ENCODE measurements at places on chromosomes 1 and 21.
A peak's percentile ranks its signal among the peaks of the same experiment; 100 is the strongest.

DNA sequence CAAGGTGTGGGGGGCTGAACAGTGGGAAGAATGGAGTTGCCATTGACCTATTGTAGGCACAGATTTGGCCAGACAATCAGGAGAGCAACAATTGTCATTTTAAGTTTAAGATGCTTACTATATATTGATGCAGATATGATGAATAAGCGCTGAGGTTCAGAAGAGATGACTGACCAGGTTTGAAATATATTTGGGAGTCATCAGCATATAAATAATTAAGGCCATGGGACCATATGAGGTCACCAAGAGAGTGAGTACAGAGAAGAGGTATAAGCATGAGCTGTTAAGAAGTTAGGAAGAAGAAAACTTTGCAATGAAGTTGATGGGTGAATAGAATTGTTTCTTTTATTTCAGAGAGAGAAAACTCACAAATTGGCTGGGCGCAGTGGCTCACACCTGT is 4.5 kb upstream of the GADD45A start:
- DNase-seq: no peak

GRCh38 chr1:32716312-32717148 is 14.0 kb upstream of the SYNC start:
- peak; percentile 53 for DNase-seq

DNA sequence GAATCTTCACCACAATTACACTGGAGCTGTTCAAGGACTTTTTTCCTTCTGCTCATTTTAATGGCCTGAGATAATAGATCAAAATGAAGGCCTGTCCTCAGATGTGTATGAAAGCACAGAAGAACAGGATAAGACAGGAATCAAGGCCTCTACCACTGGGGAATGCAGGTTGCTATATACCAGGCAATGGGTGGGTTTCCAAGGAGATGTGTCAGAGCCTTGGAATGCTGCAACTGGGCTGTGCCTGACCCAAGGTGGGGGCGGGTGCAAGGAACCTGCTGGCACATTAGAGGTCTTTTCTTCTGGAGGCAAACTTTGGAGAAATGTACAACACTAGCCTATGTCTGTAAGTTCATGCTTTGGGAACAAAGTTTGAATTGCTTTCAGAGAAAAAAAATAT is 21.7 kb upstream of the LAMC2 start:
- DNase-seq: no peak

GRCh38 chr1:232528472-232529089 is 101.4 kb downstream of the SIPA1L2 start:
- DNase-seq: no peak

- DNase-seq: no peak
Measured at GRCh38 chr1:163063143-163063542, 6.0 kb upstream of the RGS4 start.

DNA sequence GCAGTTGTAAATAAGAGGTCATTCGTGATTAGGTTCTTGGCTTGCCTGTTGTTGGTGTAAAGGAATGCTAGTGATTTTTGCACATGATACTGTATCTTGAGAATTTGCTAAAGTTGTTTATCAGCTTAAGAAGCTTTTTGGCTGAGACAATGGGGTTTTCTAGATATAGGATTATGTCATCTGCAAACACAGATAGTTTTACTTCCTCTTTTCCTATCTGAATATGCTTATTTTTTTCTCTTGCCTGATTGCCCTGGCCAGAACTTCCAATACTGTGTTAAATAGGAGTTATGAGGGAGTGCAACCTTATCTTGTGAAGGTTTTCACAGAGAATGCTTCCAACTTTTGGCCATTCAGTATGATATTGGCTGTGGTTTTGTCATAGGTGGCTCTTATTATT is 576.1 kb upstream of the RGS18 start:
- peak; percentile 8 for DNase-seq

DNA sequence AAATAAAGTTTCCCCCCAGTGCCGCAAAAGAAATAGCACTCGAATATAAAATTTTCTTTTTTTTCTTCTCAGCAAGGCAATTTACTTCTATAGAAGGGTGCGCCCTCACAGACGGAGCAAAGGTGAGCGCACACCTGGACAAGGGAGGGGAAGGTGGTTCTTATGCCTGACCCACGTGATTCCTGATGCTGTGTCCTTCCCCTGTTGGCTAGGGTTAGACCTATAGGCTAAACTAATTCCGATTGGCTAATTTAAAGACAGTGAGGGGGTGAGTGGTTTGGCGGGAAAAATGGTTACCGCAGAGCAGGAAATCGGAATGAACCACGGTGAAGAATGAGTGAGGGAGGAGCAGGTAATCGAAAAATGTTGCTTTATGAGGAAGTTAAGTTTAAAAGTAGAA is 607 bp upstream of the FAAH start:
- DNase-seq: no peak

- DNase-seq: no peak
Measured at GRCh38 chr1:202662081-202662480, 48.2 kb downstream of the SYT2 start.

DNA sequence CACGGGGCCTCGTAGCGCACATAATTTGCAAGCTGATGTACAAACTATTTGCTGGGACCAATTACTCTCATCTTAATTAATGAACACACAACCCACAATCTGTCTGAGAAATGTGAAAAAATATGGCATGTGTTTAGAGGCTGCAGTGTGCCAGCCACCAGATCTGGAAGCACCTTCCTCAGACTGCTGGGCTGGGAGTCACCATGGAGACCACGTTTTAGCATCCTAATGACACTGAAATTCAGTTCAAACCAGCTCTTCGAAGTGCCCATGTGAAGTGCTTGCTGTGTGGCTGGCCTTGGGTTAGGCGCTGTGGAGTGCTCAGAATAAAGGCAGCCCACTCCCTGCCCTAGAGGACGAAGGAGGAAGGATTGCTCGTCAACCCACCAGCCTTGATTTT is 482.4 kb downstream of the OMA1 start:
- no peak for DNase-seq

DNA sequence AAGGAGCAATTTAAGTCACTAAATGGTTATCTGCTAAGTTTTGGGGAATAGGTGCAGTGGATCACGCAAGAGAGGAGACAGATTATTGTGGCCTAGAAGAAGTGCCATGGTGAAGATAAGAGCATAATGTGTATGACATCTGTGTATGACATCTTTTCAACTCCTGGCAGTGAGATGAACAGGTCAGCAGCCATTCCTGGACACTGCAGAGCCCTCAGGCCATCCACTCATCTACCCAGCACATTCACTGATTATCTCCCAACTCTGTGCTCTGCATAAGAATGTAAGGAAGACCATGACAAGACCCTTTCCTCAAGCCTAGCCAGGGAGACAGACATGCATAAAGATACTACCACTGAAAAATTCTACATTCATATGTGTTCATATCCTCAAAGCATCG is 73.7 kb downstream of the DDR2 start:
- no peak for DNase-seq

DNA sequence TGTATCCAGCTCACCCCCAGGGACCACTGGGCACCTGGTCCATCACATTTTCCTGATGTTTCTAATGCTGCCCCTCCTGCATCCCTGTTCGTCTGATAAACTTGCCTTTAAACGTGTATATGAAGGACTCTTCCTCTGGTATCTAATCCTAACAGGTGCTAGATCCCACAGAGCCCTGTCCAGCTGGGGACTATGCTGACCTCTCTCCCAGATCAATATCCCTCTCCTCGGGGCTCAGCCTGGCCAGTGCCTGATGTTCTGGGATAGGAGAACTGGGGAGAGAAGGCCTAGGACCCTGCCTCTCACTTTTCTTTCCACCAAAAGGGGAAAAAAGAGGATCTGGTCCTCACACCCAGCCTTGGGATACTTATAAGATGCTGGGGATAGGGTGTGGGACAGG is 1.4 kb upstream of the SLC5A9 start:
- DNase-seq: no peak

- DNase-seq: peak; percentile 17
Measured at GRCh38 chr1:202365092-202365815, 16.8 kb downstream of the PPP1R12B start.

- no peak for DNase-seq
Measured at GRCh38 chr1:115911294-115911693, 65.0 kb upstream of the SLC22A15 start.

DNA sequence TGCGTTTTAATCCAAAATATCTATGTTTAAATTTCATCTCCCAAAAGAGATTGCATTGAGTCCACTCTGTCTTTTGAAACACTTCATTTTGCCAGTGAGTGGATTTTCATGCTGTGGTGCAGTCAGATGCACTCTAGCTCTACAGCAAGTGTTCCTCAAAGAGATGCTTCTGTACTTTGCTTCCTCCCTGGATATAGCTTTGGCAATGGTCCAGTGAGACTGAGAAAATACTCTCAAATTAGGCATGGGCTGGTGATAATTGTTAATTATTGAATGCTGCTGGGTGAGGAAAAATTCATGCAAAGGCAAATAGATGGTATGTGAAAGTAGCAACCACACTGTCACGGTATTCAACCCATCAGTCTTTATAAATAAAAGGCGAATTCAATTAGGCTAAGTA is 396.9 kb downstream of the ADGRL2 start:
- no peak for DNase-seq

DNA sequence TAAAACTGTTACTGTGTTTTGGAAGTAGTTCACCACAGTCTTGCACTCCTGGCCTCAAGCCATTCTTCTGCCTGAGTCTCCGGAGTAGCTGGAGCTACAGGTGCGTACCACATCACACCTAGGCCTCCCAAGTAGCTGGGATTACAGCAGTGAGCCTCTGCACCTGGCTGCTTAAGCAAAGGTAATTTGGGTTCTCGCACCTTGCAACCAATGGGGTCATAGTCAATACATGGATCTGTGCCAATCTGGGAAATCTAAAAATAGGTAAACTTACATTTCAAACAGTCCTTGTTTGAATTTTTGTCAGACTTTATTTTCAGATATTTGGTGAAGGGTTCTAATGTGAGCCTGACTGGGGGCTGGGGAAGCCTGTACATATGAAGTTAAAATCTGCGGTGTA is 466.5 kb downstream of the PCP4 start:
- no peak for DNase-seq

DNA sequence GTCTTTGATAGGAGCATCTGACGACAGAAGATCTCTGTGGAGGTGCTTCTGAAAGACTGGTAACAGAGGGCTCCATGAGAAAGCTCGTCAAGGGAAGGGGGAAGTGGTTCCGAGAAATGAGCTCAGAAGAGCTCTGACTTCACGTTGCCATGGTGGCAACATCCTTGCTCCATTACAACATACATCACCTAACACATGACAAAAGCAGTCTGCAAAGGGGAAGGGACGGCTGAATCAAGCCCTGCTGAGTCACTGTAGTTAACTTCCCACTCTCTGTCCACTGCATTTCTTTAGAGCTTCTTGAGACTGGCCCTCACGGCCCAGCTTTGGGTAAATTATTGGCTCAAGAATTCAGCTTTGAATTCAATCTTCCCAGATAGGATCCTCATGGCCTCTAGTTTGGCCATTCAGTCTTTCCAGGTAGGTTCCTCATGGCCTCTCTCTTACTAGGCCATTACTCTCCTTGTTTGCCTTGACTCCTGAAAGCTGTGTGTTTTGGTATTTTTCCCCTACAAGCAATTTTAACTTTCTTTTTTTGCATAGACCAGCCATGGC is 88.0 kb upstream of the ZNF648 start:
- peak; percentile 95 for DNase-seq

GRCh38 chr1:97745912-97746311 is 174.9 kb downstream of the DPYD start:
- no peak for DNase-seq

- no peak for DNase-seq
Measured at GRCh38 chr1:99277066-99277465, 12.8 kb downstream of the PLPPR4 start.

DNA sequence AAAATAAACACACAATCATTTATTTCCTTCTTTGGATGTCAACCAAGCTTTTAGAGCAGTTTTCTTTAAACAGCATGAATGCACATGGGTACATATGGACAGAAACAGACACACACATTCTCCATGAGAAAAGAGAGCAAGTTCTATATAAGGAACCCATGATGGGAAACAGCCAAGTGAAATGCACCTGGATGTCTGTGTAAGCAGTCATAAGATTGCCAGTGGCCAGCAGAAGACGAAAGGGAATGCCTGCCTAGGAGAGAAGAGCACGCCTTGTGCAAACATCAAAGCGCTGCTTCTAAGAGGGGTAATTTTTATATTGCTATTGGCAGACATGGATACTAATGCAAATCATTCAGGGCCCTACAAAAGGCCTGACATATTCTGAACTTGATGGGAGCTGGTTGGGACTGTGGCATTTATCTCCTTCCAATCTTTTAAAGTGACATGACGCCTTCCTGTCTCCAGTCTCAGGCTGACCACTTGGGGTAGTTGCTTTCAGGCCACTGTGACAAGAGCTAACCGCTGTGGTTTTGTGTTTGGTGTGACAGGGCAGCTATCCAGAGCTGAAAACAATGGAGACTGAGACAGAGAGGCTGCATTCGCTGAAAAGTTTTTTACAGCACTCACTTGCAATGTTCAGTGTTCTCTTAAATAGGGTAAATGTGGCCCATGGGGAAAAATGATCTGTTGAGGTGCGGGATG is 75.0 kb upstream of the DPT start:
- DNase-seq: no peak

GRCh38 chr1:41649396-41650027 is 165.0 kb upstream of the EDN2 start:
- DNase-seq: no peak

- DNase-seq: no peak
Measured at GRCh38 chr1:17579951-17580939, 40.7 kb downstream of the ARHGEF10L start.

DNA sequence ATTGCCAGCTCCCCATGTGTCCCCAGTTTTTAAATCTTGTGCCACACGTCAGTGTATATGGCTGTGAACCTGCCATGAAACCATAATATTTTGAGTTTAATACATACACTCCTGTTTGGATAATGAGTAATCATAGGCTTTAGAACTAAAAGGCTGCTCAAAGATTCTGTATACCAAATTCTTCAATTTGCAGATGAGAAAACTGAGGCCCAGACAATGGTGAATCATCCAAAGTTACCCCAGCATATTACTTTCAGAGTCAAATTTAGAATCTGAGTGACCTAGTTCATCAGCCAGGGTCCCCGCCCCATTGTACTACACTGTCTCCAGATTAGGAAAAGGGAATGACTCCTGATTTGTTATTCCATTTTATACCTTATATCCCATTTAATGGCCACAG is 224.6 kb downstream of the FGGY start:
- DNase-seq: no peak

- DNase-seq: peak; percentile 92
Measured at GRCh38 chr1:43274125-43274803, 4.5 kb downstream of the TMEM125 start.

GRCh38 chr21:36839123-36839522 is 127.3 kb downstream of the HLCS start:
- no peak for DNase-seq

DNA sequence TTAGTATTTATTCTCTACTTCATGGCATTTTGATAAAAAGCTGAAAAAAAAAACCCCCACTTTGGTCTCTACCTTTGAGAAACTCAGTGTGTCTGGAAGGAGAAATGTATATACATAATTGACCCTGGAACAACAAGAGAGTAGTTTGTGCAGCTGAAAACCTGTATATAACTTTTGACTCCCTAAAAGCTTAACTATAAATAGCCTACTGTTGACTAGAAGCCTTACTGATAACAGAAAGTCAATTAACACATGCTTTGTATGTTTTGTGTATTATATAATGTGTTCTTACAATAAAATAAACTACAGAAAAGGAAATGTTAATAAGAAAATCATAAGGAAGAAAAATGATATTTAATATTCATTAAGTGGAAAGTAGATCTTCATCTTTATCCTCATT is 88.0 kb downstream of the NEK7 start:
- DNase-seq: no peak
